Placental pericyte (primary cell): ENCODE measurements at places on chromosomes 1 and 21. TPM values are rescaled to one million over a fixed set of nuclear protein-coding genes. Genes with fewer than 3 reads are reported as not detected.

Gene FAM3B
- total RNA-seq: not detected in 2 replicates

Gene ARHGAP29
- total RNA-seq: 4.2 and 44.5 TPM in 2 replicates

Gene CRYAA
- not detected in 2 replicates for total RNA-seq

Gene GATAD2B
- 7.3 and 11.4 TPM in 2 replicates for total RNA-seq

Gene CFH
- total RNA-seq: 8.6 and 10.5 TPM in 2 replicates

Gene TLCD4
- total RNA-seq: 0.22 and 0.29 TPM in 2 replicates

Gene AMY2B
- 0.66 and 1.9 TPM in 2 replicates for total RNA-seq

Gene VHLL
- 0.29 TPM in 1 of 2 replicates, not detected in the other for total RNA-seq
